ENCODE measurements at places on chromosomes 7 and 10.

DNA sequence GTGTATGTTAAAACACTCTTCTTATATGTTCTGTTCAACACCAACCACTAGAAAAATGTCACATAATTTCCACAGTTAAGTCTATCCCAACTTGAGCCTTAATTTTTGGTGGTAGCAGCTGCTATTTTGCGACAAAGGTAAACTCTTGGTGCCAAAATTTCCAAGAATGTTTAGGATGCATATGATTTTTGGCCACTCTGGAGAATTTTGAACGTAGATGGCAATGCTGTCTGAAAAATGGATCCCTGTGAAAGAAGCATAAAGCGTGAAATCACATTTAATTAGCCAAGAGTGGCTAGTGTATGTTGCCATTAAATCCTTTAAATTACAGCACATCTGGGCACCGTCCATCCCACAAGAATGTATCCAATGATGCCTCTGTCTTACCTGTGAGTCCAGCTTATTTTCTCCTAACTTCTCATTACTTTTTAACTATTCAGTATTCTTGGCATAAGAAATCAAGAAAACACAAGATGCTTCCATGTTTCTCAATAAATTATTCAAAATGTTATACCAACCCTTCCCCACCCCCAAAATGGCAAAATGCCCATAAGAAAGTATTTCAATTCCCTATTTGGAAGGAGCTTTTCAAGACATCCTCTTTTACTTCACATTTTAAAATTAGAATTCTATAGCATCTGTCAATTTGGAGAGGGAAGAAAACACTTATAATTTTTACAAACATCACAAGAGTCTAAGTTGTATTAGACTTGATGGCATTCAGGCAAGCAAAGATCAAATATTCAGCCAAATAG is 12.4 kb downstream of the PTPRZ1 start:
- no peak for DNase-seq

DNA sequence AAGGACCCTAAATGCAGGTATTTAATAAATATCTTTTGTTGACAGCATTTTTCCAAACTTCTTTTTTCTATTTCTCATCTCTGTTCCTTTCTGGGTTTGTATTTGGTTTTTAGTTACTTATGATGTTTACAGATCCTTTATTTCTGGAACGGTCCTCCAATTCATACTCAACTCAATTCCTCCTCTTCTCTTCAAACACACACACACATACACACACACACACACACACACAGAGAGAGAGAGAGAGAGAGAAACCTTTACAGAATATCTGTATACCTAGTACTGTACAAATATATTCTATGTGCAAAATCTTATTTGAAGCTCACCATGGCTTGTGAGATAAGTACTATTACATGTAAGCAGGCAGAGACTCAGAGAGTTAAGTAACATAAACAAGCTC is 21.6 kb upstream of the GOT1 start:
- no peak for DNase-seq

- no peak for DNase-seq
These were observed 30.4 kb downstream of the LRRC4 start for GRCh38 chr7:128000854-128001265.

GRCh38 chr7:135599471-135599870 is 41.8 kb downstream of the NUP205 start:
- no peak for DNase-seq

- DNase-seq, result no peak
These were observed 117.4 kb upstream of the PFKP start for GRCh38 chr10:2949948-2950354.

GRCh38 chr7:42645906-42646305 is 266.0 kb downstream of the C7orf25 start:
- DNase-seq, result no peak

GRCh38 chr10:53749439-53749838 is 976.9 kb upstream of the MBL2 start:
- DNase-seq, result no peak

GRCh38 chr7:41872966-41873365 is 170.1 kb upstream of the INHBA start:
- DNase-seq, result no peak

DNA sequence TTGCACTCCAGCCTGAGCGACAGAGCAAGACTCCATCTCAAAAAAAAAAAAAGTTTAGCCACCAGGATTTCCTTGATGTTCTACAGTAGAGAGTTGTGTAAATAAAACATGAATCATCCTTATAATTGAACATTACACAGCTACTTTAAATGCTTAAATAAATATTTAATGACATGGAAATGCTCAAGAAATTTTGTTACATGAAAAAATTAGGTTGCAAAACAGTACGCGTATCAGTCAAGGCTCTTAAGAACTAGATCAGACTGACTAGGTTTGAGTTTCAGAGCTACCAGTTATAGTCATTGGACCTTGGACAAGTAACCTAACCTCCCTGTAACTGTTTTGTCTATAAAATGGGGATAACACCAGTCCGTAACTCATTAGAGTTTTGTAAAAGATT is 38.7 kb upstream of the GSAP start:
- DNase-seq, result no peak

- DNase-seq, result no peak
These were observed 199.3 kb downstream of the FRMD4A start for GRCh38 chr10:14131261-14131960.

- DNase-seq, result no peak
These were observed 347.9 kb downstream of the TNS3 start for GRCh38 chr7:47233996-47234395.

GRCh38 chr10:75012471-75012870 is 99.0 kb upstream of the SAMD8 start:
- no peak for DNase-seq

DNA sequence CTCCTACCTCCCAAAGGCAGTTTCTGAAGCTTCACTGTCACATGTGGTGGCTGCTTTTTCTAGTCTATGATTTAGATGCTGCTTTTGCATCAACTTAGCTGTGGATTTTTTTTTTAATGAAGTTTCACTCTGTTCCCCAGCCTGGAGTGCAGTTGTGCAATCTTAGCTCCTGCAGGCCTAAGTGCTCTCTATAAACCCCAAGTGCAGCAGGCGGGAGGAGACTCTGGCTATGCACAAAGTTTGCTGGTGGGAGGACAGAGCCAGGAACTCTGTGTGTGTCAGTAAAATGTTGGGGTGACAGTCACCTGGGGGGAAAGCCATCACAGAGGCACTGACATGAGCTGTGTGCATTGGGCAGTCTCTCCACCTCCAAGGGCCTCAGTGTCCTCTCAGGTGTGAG is 138.8 kb upstream of the FAM20C start:
- no peak for DNase-seq

GRCh38 chr10:130989670-130990232 is 321.8 kb downstream of the TCERG1L start:
- no peak for DNase-seq

GRCh38 chr7:24734306-24734705 is 23.0 kb downstream of the GSDME start:
- DNase-seq, result no peak

DNA sequence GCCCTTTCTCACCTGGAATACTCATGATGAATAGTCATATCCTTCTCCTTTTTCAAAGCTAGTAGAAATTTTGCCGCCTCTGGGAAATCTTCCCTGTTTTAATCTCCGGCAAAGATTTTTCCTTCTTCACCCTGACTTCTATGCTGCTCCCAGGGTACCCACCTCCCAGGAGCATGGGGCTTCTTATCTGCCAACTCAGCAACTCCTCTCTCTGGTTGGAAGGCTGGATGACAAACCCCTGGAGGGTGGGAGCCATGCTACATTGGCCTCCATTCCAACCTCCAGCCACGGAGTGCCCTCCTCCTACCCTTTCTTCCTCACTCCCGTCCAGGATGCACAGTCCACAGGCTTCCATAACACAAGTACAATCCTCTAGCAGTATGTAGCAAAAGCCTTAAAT is 19.9 kb downstream of the NEUROG3 start:
- no peak for DNase-seq
